ENCODE measurements at places on chromosomes 13 and 19.
A peak's percentile ranks its signal among the peaks of the same experiment; 100 is the strongest.

DNA sequence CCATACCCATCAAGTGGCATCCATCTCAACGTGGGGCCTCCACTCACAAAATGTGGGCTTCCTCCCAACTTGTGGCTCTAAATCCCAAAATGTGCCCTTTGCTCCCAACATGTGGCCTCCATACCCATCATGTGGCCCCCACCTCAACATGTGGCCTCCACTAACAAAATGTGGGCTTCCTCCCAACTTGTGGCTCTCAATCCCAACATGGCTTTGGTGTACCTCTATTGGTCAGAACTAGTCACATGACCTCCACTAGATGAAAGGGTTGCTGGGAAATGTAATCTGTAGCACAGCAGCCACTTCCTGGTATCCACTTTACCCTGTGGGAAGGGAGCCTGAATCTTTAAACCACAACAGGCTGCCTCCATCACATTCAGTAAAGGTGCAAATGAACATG lies 10.1 kb upstream of the ACER1 start:
- DNase-seq: no peak

DNA sequence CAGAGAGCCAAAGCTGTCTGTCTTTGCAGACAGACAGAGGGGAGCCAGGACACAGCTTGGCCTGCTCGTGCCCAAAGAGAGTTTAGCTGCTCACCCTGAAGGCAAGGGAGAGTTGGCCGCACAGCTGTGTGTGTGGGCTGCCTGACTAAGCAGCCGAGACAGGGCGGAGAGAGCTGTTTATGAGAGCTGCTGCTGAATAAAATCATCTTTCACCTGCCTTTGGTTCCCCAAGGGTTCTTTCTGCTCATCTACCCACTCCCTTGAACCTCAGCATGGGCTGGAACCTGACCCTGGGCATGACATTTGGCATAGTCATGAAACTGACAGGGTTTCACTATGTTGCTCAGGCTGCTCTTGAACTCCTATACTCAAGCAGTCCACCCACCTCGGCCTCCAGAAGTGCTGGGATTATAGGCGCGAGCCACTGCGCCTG lies 98.2 kb downstream of the RBM26 start:
- no peak for DNase-seq

- peak; percentile 13 for DNase-seq
These were observed 65.8 kb upstream of the SLITRK6 start for GRCh38 chr13:85864963-85865530.

DNA sequence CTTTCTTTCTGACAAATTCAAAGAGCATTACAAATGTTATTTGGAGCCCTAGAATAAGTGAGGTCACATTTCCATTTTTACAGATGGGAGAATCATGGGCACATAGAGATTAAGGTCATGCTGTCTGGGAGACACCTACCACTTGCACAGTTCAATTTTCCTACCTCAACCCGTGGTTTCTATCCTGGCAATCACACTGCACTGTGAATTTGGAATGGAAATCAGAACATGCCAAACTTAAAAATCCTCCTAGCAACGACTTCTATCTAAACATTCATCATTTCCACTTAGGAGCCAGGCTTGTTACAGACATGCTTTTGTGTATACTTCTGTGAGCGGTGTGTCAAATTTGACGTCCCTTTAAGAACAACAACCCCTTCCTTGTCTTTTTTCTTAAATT lies 251.5 kb downstream of the DNAJC15 start:
- DNase-seq: no peak

DNA sequence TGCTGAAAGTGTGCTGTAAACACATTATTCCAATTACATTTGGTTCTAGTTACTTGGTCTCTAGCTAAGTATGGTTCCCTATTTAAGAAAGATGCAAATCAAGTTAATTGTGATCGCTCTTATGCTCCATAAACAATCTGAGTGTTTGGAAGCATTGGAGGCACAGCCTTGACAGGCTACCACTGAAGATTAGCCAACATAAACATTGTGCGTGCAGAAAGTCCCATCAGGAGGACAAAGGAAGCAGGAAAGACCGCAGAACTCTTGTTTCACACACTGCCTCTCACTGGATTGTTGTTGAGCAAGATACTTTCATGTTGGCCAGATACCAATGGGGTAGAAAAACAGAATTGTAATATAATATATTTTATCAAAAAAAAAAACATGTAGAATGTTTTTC lies 814.4 kb downstream of the EFNB2 start:
- peak; percentile 89 for DNase-seq

- no peak for DNase-seq
These were observed 49.4 kb upstream of the DOCK9 start for GRCh38 chr13:99027260-99027659.

- DNase-seq: no peak
These were observed 7.4 kb downstream of the HPN start for GRCh38 chr19:35048911-35049411.

DNA sequence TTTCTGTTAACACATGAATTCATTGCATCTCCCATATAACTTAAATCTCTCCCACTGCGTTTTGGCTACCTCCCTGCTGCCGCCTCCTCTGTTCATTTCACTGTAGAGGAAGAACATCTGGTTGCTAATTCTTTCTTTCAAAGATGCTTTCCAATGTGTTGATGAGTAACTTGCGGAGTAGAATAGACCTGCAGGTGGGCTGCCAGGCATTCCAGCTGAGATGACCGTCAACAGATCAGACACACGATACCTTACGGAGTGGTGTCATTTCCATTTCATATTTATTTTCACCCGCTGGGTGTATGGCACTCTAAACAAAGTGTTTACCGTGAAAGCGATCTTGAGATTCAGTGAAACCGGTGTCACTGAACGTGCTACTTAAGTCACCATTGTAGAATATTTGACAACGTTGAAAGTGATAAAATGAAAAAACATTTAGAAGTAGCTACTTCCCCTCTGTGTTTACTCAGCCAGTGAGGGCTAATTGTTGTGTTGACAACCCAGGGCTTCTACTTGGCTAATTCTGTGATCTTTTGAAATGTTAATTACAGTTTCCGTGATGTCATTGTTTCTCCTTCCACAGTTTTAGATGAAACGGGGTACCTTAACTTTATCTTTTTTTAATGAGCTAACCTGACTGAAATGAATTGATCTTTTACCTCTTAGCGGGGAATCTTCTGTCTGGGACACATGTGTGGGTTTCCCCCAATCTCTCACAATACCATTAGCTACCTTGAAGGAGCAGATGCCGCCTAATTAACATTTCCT lies 228.5 kb upstream of the ARGLU1 start:
- no peak for DNase-seq

GRCh38 chr13:80591976-80592740 lies 251.2 kb upstream of the SPRY2 start:
- no peak for DNase-seq

DNA sequence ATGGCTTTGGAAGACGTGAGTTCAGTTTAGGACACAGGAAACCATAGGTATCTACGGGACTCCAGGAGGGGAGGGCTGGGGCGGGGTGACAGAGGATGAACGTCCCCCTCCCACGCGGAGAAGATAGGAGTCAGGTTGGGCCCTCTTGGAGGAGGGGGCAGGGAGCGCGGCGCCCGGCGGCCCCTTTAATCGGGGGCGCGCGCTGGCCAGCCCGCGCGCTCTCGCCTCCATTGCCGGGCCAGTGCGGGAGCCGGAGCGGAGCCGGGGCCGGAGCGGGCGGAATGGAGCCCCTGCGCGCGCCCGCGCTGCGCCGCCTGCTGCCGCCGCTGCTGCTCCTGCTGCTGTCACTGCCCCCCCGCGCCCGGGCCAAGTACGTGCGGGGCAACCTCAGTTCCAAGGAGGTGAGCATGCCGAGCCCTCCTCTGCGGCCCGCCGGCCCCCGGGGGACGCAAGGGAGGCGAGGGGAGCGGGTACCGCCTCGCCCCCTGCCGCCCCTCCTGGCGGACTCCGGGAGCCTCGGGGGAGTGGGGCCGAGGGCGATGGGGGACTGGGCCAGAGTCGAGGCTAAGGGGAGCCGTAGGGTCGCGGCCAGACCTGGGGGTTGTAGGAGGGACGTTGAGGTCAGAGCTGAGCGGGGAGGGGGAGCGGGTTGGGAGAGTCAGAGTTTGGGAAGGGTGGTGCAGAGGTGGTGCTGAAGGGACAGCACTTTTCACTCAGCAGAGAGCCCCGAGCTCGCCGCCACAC lies at the start of gene TMEM145:
Gene TMEM145 (plus strand): TSS at position 214 of the 744 bp plus-strand sequence. CDS start 68 bp downstream, at position 282.
- DNase-seq: peak; percentile 60

- DNase-seq: peak; percentile 29
These were observed 13.6 kb downstream of the ACP4 start for GRCh38 chr19:50803633-50804419.

- no peak for DNase-seq
These were observed 5.6 kb upstream of the ZNF607 start for GRCh38 chr19:37725181-37725580.

DNA sequence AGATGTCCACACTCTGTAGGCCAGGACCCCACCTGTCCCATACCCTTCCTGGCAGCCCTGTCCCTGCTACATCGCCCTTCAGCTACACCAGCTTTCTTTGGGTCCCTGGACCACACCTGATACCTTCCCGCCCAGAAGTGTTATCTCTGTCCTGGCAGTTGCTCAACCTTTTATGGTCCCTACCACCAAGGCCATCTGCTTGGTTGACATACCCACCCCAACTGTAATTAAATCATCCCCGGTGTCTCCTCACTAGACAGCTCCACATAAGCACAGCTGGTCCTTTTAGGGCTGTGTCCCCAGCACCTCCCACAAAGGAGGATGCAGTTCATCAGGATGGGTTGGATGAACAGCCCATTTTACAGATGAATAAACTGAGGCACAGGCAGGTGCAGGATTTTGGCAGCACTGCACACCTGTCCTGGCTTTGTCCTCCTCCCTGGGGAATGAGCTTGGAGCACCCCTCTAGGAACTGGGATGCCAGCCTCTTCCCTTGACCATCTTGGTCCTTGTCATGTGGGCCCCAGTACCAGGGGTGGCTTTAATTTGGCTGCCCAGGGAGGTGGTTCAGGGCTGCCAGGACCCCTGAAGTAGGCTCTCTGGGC lies 12.9 kb downstream of the NACC1 start:
- DNase-seq: no peak

DNA sequence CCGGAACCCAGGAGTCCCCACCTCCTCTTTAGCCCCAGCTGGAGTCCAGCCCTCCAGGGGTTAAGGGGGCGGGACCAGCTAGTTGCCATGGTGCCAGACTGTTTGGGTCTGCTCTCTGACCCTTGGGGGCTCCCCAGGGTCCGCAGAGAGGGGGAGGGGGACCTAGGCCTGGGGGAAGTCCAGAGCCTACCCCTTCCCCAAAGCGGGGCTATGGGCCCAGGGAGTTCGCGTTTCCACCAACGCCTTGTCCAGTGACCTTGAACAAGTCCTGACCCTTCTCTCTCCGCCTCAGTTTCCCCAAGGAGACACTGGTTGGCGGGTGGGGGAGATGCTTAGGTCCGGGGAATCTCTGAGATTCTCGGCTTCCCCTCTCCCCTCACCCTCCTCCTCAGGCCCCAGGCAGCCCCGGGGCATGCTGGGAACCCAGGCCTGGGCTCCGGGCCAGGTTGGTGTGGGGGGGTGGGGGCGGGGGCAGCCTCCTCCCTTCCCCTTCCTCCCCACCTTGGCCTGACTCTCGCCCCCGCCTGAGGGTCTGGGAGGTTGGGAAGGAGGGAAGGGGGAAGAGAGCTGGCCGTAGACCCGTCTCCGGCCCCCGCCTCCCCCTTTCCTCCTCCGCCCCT lies 2.6 kb upstream of the SPACA6 start:
- DNase-seq: peak; percentile 95

- no peak for DNase-seq
These were observed 11.1 kb downstream of the MAMSTR start for GRCh38 chr19:48708471-48708870.

DNA sequence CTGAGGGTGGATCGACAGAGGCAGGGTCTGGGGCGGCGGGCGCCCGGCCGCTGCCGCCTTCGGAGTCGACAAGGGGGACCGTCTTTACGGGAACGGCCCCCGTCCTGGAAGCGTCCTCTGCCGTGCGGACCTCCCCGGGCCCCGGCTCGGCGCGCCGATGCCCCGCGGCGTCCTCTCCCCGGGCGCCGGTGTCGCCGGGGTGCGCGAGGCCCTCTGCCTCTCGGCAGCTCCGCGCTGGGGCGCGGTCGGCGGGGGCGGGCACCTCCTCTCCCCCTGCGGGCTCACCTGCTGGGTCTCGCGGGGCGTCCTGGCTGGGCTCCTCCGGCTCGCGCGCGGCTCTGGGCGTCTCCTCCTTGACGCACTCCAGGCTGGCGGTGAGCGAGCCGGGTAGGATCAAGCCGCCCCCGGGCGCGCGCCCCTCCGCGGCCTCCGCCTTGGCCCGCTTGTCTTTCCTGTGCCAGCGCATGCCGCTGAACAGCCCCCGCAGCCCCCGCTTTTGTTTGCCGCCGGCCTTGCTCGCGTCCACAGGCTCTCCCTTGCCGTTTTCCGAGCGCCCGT lies 1.5 kb downstream of the AMER2 start:
- peak; percentile 16 for DNase-seq

DNA sequence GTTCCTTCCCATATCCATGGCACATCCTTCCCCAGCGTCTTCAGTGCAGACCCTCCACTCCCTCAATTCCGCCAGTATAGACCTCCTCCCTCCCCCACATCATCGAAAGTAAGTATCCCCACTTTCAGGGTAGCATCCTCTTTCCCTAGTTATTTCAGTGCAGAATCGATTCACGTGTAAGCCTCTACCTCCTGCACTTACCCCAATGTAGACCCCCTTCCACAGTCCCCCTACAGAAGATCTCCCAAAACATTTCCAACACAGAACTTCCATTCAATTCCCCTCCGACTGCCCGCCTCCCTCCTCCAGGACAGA lies 664 bp downstream of the IRF3 start:
- no peak for DNase-seq

DNA sequence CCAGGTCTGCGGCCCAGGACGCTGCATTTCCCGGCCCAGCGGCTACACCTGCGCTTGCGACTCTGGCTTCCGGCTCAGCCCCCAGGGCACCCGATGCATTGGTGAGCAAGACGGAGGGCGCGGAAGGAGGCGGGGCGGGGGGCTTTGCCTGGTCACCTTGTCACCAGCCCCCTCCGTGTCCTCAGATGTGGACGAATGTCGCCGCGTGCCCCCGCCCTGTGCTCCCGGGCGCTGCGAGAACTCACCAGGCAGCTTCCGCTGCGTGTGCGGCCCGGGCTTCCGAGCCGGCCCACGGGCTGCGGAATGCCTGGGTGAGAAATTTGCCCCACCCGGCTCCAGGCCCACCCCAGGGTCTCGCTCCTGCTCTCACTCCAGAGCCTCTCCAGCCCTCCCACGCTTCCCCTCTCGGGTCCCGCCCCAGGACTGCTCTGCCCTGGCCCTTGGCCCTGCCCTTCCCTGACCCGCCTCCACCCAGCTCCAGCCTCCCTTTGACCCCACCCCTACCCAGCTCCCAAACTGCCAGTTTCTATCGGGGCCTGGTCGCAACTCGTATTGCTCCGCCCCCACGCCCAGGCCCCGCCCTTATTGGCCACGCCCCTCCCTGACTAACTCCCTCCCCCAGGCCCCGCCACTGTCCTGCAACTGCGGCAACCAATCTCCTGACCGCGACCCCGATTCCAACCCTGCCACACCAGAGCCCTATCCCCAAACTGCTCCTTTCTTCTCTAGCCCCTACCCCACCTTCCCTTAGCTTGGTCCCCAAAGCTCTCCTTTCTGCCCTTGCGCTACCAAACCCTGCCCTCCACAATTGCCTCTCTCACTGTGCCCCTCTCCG lies 8.6 kb downstream of the LTBP4 start:
- DNase-seq: peak; percentile 78

GRCh38 chr19:9953802-9954542 lies 17.7 kb upstream of the OLFM2 start:
- no peak for DNase-seq
